NK-92 treated with Interleukin-12 subunit alpha and Interleukin-12 subunit beta, amount 100 ng/mL, for 24 hours (cell line): ENCODE measurements at places on chromosomes 11 and 22.

- no peak for DNase-seq
Observed at GRCh38 chr11:61290905-61291690, 4.0 kb downstream of the VWCE start.

DNA sequence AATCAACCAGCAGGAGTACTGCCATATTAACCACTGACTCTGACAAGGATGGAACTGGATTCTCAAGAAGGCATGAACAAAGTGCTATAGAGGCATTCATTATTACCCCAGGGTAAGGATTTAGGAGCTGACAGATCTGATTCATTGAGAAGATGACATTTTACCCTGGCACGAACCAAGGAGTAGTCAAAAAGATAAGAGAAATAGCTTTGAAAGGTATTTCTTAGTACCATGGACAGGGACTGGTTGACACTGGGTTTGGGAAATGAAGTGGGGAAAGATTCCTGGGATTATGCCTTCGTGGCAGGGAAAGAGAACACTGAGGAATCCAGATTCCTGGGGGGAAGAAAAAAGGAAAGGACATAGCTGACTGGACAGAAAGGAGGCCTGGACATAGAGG, 5.1 kb upstream of the SAAL1 start:
- no peak for DNase-seq

GRCh38 chr11:61778920-61779650, 13.3 kb downstream of the TMEM258 start:
- DNase-seq, result no peak

- DNase-seq, result no peak
Observed at GRCh38 chr22:41290262-41291221, 4.6 kb upstream of the RANGAP1 start.

DNA sequence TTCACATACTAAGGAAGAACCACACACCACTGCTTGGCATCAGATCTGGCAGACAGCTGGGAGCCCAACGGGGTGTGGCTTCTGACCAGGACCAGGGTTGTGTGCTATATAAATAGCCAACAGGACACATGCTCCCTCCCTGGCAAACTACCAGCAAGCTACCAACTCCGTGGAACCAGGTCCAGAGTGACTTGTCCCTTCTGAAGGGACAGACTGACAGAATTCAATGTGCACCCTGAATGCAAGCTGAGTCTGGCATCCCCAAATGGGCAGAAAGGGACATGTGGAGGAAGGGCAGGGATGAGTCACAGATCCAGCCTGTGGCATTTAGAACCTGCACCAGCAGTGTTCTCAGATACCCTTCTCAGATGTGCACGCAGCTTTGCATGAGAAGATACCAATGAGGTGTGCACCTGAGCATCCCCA, 92.9 kb downstream of the MICAL3 start:
- DNase-seq, result no peak

DNA sequence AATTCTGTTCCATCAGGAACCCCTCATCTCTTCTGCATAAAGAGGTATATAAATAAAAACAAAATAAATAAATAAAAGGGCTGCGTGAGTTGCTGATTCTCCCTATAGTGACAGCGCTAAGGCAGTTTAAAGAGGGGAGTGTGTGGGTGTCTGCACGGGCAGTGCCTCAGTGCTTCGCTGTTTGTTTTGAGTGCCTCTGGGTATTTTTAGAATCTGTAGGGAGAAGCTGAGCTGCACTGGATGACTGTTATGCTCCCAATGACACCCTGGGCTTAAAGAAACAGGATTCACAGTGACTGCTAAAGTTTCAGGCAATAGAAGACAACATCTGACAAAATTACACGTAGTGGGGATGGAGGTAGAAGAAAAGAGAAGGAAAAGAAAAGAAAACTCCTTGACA, 38.8 kb downstream of the SLC1A2 start:
- no peak for DNase-seq

GRCh38 chr22:23066200-23067022, 3.9 kb upstream of the GNAZ start:
- DNase-seq, result no peak

DNA sequence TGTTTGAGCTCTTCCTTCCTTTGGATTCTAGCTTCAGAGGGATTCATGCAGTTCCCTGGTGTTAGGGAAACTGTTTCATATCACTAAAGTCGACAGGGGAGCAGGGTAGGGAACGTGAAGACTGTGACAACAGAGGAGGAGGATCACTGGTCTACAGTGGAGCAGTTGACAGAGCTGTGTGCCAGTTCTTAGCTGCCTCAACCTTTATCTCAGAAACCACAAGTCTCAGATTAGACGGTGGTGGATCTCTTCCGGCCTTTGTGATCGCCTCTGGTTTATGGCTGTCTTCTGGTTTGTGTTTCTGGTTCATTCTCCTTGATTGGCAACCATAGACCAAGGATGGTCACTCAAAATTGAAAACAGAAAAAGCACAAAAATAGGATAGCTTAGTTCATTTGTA, 538.9 kb upstream of the API5 start:
- no peak for DNase-seq
